ENCODE measurements at places on chromosomes 2 and 18. TPM values are rescaled to one million over a fixed set of nuclear protein-coding genes. Genes with fewer than 3 reads are reported as not detected.

DNA sequence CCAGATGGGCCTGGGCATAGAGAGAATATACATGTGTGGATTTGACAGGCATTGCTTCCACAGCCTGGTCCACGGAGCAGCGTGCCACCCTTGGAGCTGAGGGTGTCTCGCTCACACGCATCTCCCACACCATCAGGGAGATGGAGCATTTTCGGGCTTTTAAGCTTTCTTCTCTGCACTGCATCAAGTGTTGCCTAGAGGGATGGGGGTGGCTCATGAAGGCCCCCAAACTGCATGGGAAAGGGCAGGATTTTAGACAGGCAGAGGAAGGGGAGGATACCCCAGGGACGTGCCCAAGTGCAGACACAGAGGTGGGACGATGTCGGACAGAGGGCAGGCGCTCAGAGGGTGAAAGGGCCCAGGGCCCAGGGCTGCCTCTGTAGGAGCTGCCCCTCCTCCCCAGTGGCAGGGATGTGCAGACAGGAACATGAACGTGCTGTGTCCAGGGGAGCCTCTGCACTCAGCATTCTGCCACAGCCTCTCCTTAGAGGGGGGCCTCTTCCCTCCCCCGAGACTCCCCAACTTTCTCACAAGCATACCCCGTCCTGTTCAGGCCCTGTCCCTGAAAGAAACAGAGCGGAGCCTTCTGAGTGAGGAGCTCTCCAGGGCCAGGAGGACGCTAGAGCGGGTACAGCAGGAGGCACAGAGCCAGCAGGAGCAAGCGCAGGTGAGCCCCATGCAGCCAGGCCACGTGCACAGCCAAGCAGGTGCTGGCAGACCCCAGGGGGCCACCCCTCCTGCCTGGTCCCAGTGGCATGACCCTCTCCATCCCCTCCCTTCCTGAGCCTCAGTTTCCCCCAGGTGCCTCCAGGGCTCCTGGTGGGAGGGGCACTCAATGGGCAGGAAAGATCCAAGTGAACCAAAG is 42.9 kb upstream of the SNED1 start:
- DNase-seq, result no peak

GRCh38 chr2:12504443-12504842 is 212.3 kb upstream of the TRIB2 start:
- DNase-seq, result peak; percentile 78

DNA sequence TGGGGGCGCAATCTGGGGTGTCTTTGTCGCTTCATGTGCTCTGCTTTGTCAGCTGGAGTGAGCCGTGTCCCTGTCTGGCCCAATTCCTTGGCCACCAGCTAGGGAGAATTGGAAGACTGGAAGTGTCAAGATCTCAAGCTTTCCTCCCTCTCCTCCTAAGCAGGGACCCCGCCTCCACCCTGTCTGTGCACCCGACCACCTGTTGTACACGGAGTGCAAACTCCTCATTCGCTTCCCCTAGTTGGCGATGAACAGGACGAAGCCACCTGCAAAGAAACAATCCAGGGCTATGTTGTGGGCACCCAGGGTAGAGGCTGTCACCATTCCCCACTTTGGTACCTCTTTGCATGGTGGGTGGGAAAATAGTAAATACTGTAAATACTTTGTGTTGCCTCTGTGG is 1.7 kb upstream of the DQX1 start:
- no peak for DNase-seq

The CHRND gene
- total RNA-seq, result 7.1 TPM

The ZAP70 gene
- not detected for total RNA-seq

The FBXO15 gene
- 0.51 TPM for total RNA-seq

DNA sequence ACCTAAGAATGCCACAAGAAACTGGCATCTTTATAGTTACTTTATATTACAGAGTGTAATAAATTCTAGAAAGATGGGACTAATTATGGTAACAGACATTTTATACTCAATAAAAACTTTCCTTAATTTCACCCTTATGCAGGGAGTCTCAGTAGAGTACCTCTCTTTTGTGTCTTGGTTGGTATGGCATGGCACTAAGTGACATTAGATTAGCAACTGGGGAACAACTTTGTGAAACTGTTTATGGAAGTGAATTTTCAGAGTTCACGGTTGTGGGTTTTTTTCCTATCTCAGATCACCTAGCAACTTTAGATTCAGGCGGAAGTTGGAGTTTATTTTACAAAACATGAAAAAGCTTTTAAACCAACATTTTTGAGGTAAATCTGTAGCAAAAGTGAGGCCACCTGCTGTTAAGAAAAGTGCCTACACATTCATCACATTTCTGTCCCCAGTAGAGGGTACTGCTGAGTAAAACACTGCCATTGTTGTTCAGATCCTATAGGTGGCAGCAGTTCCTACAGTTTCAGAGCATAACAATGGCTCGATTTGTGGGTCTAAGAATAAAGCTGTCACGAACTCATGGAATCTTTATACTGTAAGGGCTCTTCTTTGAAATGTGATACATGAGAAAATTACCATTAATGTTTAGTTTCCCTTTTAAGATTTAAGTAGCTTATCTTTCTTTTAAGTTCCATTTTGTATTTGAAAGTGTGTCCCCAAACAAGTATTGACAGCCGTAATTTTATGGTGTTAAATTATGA is 117.6 kb downstream of the CAMKMT start:
- peak; percentile 85 for DNase-seq

DNA sequence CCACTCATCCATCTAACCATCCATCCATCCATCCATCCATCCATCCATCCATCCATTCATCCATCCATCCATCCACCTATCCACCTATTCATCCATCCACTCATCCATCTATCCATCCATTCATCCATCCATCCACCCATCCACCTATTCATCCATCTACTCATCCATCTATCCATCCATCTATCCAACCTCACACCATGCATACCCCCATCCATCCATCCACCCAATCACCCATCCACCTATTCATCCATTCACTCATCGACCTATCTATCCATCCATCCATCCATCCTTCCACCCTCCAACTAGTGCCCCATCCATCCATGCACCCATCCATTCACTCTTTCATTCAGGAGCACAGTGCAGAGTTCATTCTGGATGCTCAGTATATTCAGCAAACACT is 21.5 kb upstream of the YWHAQ start:
- no peak for DNase-seq

The TMEFF2 gene
- total RNA-seq, result 72.6 TPM

The GREB1L gene
- total RNA-seq, result 15.2 TPM

The IKZF2 gene
- 5.1 TPM for total RNA-seq

The STK17B gene
- total RNA-seq, result 126 TPM

The POTEI gene
- total RNA-seq, result not detected

- no peak for DNase-seq
Observed at GRCh38 chr2:220419647-220420046, 792.2 kb downstream of the SLC4A3 start.

The LRRC30 gene
- not detected for total RNA-seq

GRCh38 chr18:73683409-73684238 is 464.0 kb downstream of the FBXO15 start:
- DNase-seq, result no peak

- DNase-seq, result peak; percentile 83
Observed at GRCh38 chr2:239225871-239226561, 174.8 kb downstream of the HDAC4 start.

DNA sequence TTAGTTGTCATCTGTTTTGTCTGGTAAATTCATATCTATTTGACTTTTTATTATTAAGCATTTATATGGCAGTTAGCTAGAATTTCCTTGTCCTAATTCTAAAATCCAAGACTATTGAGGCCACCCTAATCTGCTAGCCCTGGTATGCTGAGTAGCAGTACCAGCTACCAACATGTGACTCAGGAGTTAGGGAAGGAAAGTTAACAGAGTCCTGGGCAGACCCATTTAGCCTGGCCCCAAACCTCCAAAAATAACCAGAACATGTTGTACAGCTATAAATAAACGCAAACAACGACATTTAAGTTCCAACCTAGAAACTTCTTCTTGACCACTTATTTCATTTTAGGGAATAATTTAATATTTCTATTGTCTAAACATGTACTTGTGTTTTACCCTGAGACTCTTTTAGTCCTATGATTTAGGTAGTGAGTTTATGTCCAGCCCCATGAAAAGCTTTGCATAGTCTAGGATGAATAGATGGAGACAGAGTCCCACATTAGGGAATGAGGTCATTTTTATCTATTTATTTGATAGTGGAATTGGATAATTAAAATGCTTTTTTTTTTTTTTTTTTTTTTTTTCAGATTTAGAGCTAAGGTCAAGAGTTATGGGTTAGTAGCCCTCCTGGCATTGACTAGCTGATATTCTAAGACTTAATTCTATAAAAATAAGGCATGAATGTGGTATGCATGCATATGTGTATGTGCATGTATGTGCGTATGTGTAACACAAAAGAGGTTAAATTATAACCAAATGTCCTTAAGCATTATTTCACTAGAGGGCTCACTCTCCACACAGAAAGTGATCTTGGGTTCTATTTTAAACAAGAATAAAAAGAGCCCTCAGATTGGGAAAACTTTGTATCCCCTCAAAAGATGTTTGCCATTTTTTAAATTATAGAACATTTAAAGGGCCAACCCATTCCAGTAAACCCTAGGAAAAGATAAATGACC is 160.1 kb upstream of the MAPRE2 start:
- DNase-seq, result peak; percentile 35

- no peak for DNase-seq
Observed at GRCh38 chr2:235432741-235433520, 60.9 kb upstream of the AGAP1 start.

GRCh38 chr2:95043300-95044093 is 18.0 kb downstream of the MAL start:
- peak; percentile 86 for DNase-seq

The COLEC12 gene
- 0.32 TPM for total RNA-seq

The SPAG16 gene
- total RNA-seq, result 17.1 TPM

GRCh38 chr2:120852200-120852815 is 116.6 kb downstream of the GLI2 start:
- DNase-seq, result no peak

DNA sequence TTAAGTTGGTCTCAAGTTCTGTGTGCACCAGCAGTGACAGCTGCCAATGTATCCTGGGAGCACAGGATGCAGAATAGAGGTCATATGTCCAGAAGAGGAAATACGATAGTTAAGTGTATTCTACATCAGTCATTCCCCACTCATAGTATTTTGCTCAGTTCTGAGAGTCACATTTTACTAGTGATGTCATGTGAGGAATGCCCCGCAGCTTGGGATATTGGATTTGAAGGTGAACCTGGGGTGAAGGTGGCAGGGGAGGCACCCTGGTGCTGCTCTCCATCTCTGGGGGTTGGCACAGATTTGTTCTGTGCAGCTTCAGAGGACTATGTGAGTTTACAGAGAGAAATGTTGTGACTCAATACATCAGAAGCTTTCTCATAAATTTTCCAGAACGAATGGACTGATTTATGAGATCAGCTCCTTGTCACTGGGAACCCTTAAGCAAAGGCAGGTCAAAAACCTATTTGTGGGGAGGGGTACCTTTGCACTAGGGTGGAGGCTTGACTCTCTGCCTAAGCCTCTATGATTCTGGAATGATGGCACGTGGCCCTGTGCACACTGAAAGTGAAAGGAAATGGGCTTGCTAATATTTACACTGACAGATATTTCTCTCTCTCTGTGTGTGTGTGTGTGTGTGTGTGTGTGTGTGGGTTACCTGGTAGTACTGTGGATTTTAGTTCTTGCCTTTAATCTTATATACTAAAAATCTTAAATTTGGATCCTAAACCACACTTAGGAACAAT is 95.9 kb downstream of the NEB start:
- peak; percentile 51 for DNase-seq

DNA sequence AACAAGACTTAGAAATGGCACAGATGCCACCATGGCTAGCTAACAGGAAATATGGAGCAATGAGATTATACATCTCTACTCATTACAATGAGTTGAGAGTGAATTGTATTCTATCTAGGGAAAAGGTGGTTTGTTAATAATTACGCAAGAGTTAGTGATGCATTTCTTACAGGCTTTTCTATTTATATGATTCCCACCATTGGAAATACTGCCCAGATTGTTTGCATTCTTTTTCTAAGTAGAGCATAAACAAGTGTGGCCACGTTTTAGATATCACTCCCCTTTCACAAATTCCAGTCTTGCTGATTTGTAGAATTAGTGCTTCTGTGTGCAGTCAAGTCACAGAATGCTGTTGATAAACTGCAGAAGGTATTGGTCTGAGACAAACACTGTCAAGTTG is 56.6 kb downstream of the ZNF804A start:
- no peak for DNase-seq

The TDRD15 gene
- not detected for total RNA-seq

GRCh38 chr2:145729993-145730770 is 1210.3 kb upstream of the ZEB2 start:
- DNase-seq, result no peak

The SERPINB13 gene
- not detected for total RNA-seq

DNA sequence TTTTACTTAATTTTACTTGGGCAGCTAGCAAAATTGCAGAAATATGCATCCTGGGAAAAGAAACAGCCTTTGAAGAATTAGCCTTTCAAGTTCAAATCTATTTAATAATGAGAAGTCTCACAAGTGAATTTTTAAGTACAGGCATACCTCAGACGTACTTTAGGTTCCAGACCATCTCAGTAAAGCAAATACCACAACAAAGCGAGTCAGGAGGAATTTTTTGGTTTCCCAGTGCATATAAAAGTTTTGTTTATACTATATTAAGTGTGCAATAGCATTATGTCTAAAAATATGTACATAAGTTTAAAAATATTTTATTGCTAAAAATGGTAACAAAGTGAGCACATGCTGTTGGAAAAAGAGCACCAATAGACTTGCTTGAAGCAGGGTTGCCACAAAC is 50.8 kb upstream of the TWSG1 start:
- DNase-seq, result no peak

DNA sequence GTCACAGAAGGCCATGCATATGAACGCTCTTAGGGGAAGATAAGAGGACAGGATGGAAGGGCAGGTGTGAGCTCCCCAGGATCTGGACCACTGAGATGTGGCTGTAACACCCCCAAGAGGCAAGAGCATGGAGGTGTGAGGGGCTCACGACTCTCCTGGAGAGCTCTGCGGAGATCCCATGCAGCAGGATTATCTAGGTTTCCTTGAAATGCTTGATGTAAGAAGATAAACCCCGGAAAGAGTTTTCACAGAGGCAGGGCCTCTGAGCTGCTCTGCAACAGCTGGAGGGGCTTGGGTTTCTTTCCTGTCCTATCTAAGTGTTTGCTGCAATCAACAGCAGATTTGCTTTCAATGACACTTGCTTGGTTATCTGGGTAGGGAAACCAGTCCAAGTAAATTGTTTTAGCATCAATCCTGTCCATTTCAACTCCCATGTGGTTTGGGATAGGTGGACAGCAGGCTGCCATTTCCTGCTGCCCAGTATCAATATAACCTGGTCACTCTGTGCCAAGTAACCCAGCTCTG is 138.9 kb downstream of the SMAD2 start:
- no peak for DNase-seq

DNA sequence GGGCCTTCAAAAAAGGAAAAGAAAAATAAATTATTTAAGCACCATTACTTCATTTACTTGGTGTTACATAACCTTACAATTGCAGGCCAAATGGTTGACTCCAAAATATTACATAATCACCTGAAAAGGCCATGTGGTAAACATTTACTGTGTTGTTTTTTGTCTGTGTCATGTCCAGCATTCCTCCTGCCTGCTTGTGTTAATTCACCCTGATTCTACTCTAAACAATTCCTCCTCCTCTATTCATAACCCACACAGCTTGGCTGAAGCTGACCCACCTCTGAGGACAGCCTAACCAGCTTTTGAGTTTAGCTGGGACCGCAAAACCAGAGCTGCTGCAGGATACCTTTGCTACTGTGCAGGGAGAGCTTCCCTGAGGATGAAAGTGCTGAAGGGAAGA is 35.4 kb downstream of the TMX3 start:
- peak; percentile 18 for DNase-seq

The KIAA2012 gene
- not detected for total RNA-seq
